ENCODE measurements at places on chromosomes 6 and 20.

GRCh38 chr6:150195996-150196417 lies 53.2 kb downstream of the PPP1R14C start:
- no peak for DNase-seq

DNA sequence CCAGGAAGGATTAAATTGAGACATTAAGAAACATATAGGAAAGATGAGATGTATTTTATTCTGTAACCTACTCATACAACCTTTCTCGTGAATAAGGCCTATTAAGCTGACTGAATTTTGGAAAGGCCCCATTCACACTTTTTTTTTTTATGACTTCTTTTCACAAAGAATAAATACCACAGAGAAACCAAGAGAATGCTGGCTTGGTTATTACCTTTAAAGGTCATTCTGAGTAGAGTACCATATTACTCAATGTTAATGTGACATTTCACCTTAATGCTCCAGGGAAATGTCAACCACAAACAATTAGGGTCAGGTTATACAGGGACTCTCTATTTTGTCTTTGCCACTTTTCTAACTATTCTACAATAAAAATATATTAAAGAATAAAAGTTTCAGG lies 204.9 kb upstream of the PTCHD4 start:
- DNase-seq = no peak

- no peak for DNase-seq
Measured at GRCh38 chr20:63749597-63750508, 10.3 kb downstream of the SLC2A4RG start.

GRCh38 chr6:71582820-71583219 lies 294.2 kb downstream of the OGFRL1 start:
- no peak for DNase-seq

DNA sequence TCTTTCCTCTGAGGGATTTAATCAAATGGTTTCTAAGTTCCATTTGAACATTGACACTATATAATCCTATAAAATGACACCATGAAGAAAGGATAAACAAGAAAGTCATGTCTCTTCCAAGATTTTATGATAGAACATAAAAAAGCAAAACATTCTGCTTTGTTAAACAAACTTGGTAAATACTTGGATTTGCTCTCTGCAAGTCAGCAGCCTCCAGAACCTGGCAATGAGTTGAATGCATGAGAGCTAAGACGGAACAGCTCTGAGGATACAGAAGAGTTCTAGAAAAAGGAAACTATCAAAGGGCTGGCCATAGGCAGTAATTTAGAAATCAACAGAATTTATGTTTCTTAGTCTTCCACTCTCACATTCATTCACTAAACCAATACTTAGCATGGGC lies 656.0 kb upstream of the ID4 start:
- DNase-seq = no peak

- DNase-seq = no peak
Measured at GRCh38 chr6:151692216-151692615, 115.3 kb upstream of the ESR1 start.

DNA sequence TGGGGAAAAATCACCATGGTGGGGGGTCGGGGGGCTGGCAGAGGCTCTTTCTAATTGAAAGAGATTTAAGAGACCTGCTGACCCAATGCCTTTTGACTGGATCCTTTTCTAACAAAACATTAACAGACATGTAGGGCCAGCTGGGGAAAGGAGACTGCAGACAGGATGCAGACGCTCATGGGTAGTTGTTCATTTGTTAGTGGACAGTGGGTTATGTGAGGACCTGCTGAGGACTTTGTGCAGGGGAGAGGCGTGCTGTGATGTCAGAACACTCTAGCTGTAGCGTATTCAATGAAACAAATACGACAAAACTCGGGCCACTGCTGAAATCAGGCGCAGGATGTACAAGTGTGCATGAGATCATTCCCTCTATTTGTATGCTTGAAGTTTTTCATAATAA lies 1.2 kb downstream of the IP6K3 start:
- peak; percentile 19 for DNase-seq

DNA sequence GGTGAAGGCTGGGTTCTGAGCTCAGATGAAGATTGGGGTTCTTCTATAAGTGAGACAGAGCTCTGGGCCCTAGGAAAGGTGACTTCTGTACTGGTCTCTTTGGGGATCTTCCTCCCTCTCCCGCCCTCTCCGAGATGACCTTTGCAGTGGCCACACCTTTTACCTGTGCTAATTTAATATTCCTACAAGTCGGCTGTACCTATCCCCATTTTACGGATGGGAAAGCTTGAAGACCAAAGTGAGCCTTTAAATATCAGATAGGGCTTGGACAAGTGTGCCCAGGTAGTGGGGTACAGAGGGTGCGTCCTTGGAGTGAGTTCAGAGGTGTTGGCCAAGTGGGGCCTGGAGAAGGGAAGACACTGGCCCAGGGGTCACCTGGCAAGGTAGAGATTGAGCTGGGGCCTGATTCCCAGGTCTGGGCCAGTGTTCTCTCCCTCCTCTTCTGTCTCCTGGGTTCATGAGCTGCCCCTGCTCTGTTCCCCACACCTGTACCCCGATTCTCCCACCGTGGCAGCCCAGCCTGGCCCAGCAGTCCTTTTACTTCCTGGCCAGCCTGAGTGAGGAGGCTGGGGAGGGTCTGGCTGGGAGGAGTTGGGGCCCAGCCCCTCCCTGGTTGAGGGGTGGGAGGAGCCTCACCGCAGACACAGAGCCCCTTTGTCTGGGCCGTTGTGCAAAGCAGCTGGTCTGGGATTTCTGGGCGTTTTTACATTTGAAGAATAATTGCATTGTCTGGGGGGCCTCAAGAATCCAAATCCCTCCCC lies 152.1 kb upstream of the RNF24 start:
- DNase-seq = peak; percentile 85

DNA sequence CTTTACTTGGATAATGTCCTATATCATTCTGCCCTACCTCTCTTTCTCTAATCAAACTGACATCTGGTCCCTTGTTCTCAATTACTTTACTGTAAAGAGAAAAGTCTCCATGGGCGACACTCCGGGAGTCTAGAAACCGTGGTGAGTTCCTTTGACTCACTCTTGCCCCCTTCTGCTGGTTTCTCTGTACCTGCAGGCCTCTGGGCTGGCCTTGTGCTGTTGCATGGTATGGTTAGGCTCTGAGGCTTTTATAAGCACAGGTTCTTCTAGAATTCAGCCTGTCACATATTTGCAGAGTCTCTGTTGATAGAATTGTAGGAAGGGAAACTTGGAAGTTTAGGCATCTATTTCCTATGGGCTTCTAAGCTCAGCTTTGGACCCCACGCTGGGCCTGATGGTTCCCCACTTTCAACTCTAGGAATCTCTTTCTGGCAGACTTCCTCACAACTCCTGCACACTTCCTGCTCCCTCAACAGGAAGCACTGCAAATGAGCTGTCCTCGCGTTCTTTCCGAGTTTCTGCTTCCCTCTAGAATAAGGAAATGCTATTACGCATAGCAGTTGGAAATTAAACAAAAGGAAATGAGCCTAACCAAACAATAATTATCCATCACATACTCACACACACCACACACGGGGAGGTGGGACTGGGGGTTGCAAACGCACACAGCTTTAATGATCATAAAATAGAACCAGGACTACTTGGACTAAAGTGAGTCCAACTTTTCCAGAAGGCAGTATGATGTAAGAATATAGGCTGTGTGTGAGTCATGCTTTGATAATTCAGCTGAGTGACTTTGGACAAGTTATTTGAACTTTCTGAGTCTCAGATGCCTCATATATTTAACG lies 683.3 kb downstream of the QKI start:
- no peak for DNase-seq

DNA sequence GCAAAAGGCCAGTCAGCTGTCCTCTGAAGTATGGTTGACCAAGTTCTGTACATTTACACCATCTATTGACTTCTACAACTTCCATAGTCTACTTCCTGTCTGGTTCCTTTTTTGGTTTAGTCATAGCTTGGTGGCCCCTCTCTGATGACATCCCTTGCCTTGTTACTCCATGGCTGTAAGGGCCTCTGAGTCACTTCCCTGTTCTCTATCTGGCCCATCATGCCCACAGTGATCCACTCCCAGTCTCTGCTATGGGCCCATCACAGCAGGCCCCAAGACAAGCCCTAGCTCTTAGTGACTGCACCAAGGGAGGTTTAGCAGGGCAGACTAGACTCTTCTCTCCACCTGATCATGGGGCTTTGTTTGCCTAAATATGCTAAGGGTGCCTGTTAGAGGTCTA lies 441.6 kb downstream of the HACE1 start:
- no peak for DNase-seq

GRCh38 chr6:42099340-42100028 lies 42.9 kb downstream of the C6orf132 start:
- DNase-seq = no peak

- no peak for DNase-seq
Measured at GRCh38 chr6:75735491-75736186, 13.4 kb upstream of the MYO6 start.

- no peak for DNase-seq
Measured at GRCh38 chr6:75211920-75212590, 6.2 kb upstream of the COL12A1 start.

- peak; percentile 51 for DNase-seq
Measured at GRCh38 chr20:31684153-31685015, 38.3 kb downstream of the BCL2L1 start.

DNA sequence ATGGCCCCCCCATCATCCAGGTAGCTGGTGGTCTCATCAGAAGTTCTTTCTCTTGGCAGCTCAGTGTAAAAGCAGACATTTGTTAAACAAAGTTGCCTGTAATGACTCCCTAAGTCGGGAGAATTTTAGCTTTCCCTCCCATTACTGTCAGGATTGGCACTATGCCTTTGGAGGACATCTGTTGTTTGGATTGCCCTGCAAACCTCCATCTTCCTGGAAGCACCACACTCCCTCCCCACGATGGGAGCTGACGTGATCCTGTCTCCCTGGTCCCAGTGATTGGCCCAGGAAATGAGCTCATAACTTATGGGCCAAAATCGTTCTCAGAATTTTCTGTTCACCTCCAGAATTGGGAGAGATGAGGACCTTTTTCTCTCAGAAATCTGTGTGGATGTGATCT lies 42.6 kb upstream of the CNR1 start:
- peak; percentile 71 for DNase-seq

GRCh38 chr6:158703111-158703836 lies 53.4 kb downstream of the SYTL3 start:
- peak; percentile 95 for DNase-seq

DNA sequence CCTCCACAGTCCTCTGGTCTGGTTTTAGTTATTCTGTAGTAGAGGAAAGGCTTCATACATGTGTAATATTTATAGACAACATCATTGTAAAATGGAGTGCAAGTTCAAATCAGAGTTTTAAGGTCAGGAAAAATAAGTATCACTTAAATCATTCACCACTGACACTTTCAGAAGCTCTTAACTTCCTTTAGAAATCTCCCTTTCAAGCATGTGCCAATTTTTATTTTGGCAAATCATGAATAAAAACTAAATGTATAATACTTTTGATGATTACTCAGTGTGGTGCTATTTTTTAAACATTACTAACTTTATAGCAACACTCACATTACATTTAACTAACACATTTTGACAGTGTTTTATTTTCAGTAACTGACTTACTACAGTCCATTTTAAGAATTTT lies 112.2 kb downstream of the OGFRL1 start:
- no peak for DNase-seq

GRCh38 chr6:109713097-109713496 lies 22.0 kb downstream of the FIG4 start:
- DNase-seq = no peak

DNA sequence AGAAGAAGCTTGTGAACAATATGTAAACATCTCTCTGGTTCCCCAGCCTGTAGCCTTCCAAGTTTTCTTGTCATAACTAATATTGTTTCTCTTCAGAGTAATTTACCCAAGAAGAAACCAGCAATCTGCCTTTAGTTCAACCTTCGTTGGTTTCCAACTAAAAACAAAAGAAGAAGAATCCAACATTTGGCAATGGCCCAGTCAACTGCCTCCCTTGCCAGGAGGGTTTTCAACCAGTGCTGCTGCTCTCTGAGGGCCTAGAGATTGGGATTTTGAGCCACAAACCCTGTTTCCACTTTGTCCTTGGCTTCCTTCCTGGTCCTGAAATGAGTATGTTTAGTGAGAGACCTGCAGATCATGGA lies 395.8 kb upstream of the CNR1 start:
- no peak for DNase-seq

DNA sequence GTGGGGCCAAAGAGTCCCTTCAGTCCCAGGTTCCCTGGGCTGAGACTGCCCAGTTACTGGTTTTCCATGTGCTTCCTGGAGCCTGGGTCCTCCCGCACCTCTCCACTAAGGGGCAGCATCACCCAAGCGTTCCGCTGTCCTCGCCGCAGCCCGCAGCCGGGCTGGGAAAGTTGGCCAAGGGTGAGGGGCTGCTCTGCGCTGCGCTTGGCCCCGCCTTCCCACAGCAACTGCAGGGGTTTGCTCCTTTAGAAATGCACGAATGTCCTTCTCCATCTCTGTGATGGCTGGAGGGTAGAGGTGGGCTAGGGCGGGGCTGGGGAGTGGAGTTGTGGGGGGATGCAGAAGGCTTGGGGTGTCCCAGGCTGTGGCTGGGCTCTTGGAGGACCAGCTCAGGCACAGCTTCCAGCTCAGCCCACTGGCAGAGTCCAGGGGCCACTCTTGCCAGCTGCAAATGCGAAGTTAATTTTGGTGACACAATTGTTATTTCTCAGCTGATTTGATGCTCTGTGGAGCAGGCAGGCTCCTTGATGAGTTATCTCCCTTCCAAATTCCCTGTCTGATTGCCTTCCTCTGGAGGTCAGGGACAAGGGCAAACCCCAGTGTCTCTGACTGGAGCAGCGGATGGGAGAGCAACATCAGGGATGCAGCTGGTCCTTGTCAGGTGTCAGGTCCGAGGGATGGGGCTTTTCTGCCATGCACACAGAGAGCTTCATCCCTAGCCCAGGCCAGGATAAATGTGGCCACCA lies 63.2 kb downstream of the NOL4L start:
- peak; percentile 76 for DNase-seq

DNA sequence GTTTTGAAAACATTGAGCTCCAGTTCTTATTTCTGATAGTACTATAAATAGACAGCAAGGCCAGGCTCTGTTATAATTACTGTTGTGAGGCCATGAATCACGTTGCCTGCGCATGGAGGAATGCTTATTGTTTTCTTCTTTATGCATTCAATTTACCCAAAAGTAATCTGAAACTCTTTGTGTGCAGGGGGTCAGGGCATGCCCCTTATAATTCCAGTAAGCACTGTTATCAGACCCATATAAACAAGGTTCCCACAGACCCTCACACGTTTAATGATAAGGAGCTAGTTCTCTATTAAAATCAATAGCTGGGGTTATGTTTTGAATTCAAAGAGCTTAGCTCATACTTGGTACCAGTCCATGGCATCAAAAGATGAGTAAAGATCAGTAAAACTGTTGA lies 174.8 kb upstream of the ARG1 start:
- DNase-seq = no peak

GRCh38 chr6:82767037-82767436 lies 298.6 kb downstream of the UBE3D start:
- DNase-seq = no peak

GRCh38 chr6:105484238-105485161 lies 81.6 kb upstream of the PREP start:
- peak; percentile 51 for DNase-seq

GRCh38 chr6:129634411-129635230 lies 75.4 kb downstream of the ARHGAP18 start:
- DNase-seq = no peak

GRCh38 chr6:137640086-137640485 lies 145.9 kb upstream of the OLIG3 start:
- DNase-seq = no peak

Measured in NCI-H2171 treated with DMSO at 0.1 percent for 48 hours (cell line).